Right lung (tissue), 10 donors: ENCODE measurements at places on chromosomes 1 and 21.

DNA sequence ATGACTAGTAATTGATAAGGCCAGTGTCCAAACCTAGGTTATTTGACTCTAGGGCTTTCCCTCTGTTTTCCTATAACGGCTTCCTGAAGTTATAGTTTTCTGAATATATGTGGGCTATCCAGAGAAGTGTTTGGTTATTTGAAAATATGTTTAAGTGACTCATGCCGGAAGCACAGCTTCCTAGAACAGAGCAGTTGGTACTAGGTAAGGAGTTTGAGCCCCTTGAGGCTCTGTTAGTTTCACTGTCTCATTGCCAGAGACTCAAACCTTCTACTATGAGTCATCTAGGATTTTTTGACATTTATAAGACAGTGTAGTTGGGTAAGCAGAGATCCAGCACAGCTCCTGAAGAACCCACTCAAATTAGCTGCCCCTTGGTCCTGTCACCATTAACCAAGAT lies 27.1 kb upstream of the LEPR start:
- no peak for DNase-seq

DNA sequence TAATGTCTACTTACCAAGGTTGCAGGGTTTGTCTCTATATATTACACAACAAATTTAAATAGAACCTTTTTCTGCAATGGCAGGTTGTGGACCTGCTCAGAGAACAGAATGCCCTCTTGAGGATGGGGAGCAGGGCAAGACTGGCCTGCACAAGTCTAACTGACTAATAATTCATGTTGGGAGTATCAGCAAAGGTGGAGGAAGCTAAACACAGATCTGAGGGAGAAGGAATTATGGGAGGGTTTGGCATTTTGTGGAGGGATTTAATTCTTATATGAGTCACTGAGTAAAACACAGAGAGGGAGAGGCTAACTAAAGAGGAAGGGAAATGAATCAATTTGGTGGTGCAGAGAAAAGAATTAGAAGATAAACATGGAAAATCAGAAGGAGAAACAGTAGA lies 40.0 kb downstream of the CLDN17 start:
- no peak for DNase-seq

DNA sequence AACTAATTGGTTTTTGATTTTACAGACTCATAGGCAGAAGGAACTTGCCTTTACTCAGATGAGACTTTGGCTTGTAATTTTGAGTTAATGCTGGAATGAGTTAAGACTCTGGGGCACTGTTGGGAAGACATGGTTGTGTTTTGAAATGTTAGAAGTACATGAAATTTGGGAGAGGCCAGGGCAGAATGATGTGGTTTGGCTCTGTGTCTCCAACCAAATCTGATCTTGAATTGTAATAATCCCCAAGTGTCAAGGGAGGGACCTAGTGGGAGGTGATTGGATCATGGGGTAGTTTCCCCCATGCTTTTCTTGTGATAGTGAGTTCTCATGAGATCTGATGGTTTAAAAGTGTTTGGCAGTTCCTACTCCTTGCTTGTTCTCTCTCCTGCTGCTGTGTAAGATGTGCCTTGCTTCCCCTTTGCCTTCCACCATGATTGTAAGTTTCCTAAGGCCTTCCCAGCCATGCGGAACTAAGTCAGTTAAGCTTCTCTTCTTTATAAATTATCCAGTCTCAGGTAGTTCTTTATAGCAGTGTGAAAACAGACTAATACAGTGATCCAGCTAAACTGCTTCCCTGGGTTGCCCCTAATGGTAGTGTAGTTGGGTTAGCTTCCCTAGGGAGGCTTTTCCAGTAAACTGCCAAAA lies 10.2 kb downstream of the CPT2 start:
- DNase-seq = no peak

- DNase-seq = no peak
Measured at GRCh38 chr1:223224465-223224864, 81.4 kb upstream of the TLR5 start.

DNA sequence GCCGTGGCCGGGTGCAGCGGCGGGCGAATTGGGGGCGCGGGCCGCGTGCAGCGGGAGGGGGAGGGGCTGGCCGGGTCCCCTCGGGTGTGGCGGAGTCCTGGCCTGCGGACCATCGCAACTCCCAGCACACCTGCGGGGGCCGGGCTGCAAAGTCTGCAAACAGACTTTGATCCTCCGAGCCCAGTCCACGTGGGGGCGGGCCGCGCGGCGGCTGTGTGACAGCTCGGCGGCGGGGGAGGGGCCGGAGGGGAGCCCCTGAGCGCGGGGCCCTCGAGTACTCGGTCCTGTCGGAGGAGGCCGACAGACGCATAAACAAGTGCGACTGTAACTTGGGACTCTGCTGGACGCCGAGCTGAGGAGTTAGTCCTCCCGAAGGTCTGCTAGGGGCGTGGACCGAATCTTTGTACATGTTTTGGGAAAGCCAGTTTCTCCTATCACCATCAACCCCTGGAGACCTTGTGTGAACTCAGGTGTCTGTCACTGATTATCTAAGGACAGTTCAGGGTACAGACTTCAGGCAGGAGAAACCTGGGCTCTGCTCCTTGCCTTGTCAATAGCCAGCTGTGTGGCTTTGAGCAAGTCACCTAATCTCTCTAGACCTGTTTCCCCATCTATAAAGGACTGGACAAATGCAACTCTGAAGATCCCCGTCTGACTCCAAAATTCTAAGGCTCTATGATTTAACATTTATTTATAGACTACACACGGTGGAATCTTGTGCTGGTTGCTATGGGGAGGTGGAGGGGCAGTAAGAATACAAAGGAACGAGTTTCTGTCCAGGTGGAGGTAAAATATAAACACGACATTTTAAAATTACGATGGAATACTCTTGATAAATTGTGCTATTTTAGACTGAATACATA lies 710 bp upstream of the SLC30A1 start:
- no peak for DNase-seq

- DNase-seq = peak; percentile 72
Measured at GRCh38 chr1:100719490-100719889, at the start of gene VCAM1. TSS of gene VCAM1 (plus strand) at chr1:100719742. CDS start at chr1:100719861, 119 bp downstream.

- DNase-seq = no peak
Measured at GRCh38 chr1:67578397-67579020, 106.5 kb upstream of the GADD45A start.

DNA sequence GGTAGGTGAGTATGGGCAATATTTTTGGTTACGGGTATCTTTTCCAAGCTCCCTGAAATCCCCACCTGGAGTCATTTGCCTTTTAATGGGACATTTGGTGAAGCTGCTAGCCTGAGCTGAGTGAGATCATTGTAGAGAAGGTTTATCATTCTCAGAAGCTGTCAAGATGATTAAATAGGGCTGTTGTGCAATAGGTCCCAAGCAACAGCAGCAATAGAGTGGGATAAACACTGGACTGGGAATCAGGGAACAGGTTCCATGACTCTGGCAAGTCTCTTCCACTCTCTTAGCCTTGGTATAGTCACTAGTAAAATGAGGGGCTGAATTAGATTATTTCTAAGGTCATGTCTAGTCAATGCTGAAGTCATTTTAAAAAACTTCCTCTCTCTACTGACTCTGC lies 30.3 kb upstream of the FAM78B start:
- DNase-seq = no peak

GRCh38 chr21:36567216-36567885 lies 87.4 kb upstream of the CLDN14 start:
- no peak for DNase-seq

GRCh38 chr1:25922056-25922970 lies 16.1 kb upstream of the STMN1 start:
- no peak for DNase-seq

DNA sequence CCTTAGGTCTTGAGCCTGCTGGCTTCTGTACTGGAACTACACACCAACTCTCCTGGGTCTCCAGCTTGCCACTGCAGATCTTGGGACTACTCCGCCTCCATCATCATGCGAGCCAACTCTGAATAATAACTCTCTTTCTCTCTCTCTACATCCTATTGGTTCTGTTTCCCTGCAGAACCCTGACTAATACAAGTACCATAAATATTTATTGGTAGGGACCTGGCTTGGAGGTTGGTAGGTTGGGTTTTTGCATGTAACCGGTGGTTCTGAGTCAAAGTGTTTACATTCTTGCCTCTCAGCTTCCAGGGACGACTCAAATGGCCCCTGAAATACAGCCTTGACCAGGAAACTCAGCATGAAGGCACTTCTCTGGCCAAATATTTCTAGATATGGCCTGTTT lies 110.4 kb downstream of the KCND3 start:
- no peak for DNase-seq

GRCh38 chr1:184945678-184946412 lies 28.5 kb downstream of the NIBAN1 start:
- DNase-seq = no peak

DNA sequence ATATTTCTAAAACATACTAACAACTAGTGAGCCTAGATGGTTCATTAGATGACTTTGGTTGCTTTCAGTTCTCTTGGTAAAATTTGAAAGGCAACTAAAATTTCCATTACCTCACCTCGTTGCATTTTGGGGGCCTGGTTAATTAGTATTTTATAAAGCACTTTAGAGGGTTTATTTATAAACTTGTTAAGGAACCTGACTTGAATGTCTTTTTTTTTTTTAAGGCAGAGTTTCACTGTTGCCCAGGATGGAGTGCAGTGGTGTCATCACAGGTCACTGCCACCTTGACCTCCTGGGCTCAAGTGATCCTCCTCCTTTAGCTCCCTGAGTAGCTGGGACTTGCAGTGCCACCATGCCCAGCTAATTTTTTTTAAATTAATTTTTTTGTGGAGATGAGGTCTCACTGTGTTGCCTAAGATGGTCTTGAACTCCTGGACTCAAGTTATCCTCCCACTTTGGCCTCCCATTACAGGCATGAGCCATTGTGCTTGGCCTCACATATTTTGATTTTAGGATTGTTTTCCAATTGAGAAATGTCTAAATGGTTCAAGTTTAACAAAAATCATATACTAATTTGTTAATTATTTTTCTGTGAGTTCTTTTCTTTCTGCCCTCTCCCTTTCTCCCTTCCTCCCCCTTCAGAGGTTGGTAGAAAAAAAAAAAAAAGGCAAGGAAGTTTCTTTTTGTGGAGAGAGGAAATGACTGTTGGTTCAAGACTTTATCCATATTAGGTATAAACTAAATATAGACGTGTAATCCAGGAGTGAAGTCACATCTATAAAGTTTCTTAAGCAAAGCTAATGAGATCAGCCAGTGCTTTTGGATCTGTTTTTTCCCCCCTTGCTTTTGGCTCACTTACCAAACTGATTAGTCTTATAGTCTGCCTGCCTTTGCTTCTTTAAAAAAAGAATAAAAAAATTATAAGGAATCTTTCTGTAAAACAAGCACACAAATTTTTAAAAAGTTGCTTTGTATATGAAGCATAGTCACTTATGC lies 24.7 kb downstream of the CLIC4 start:
- peak; percentile 36 for DNase-seq

DNA sequence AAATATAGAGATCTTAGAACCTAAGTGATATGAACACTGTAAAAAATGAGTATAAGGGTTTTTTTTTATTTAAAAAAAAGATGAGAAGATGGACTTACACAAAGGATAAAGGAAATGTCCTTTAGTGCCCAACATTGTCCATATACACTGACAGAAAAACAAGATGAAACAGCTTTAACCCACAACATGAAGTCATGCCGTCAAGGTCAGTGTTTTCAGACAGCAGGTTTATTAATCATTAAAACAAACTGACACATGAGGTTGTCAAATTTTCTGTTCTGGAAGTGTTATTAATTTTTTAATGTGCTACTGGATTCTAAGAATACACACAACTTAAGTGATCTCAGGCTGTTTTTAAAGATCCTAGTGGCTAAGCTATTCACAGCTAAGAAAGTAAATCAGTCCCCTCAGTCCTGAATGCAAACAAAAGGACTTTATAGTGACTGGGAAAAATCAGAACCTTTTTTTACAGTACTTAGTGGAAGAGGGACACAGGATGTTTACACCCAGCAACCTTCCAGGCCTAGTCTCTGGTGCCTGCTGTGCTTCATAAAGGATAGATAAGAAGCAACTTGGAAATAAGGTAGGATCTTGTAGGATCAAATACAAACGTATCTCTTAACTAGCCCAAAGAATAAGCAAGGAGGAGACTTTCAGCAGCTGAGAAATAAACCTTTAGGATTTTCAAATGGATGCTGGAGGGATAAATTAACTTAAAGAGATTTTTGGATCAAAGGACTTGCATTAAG lies 21.9 kb upstream of the PKN2 start:
- DNase-seq = no peak

GRCh38 chr1:92482665-92483609 lies 3.8 kb downstream of the GFI1 start:
- DNase-seq = peak; percentile 31

DNA sequence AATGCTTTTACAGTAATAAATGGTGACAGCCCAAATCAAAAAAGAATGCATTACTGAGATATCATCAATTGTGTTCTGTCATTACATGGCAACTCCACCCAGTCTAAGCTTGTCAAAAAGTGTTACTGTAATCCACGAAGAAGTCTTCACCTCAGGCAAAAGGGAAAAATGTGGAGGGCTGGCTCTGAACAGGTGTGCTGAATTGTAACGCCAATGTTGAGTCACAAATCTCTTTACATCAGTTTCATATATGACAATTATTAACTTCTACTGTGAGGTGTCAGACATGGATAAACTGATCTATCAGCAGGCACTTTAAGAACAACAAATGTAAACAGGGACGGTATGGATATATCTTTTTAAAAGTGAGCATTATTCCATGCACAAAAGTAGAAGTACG lies 98.5 kb upstream of the DMRTA2 start:
- no peak for DNase-seq

GRCh38 chr1:179087665-179088064 lies 5.8 kb downstream of the TOR3A start:
- no peak for DNase-seq

DNA sequence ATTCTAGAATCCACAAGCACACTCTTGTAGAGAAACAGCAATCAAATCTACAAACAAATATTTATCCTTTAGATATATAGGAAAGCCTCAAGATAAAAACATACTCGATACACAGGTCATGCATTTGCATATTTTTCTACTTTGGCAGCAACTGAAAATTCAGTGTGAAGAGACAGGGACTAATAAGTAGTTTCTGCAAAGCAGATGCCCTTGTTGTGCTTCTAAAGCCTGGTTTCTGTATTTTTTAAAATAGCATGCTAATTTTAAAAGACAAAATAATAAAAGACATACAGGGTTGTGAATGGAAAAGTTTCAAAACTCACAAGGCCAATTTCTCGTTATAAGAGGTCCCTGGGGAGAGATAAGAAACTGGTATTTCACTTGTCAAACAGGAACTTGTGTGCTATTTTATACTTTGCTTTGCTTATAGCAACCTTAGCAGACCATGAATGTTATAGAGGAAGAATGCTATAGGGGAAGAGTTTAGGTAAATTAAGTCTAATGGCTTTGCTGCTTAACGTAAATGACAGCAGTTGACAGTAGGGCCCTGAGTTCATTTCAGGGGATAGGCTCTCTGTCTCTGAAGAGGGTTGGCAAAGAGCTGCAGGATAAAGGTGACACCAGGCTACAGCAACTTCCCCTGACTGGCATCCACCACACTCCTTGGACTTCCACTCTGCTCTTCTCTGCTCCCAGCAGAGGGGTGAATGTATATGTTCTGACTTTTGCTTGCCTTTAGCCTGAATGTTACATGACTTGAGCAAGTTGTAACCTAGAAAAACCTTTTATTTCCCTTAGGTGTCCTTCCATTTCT lies 9.4 kb upstream of the RGS13 start:
- no peak for DNase-seq
